RPMI8226 (cell line): ENCODE measurements at places on chromosomes 6 and 20.

- peak; percentile 26 for DNase-seq
Measured at GRCh38 chr20:14232650-14233049, 104.8 kb downstream of the FLRT3 start.

DNA sequence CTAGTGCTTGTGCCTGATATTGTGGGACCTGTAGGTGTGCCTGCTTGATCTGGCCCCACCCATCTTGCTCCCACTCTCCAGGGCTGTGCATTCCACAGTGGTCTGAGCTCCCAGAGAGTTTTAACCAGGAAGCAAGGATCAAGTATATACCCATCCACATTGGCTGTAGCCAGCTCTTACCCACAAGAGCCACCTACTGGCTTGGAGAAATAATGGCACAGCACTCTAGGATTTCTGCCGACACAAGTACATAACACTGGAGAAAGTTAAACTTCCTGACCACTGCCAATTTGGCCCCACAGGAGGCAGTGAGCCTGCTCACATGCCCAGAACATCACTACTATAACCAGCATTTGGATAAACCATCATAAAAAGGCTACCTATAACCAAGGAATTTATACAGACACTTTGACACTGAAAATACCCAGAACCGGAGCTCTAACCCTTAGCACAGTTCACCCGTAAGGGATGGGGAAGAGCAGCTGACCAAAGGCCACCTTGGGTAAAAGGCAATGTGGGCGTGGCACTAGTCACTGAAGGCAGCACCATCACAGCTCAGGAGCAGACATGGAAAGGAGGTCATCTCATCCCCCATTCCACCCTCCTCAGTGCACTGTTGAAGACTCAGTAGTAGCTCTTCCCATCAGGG, 440.4 kb downstream of the BTBD3 start:
- peak; percentile 11 for DNase-seq

GRCh38 chr6:43953794-43954310, 173.4 kb downstream of the MRPL14 start:
- DNase-seq = no peak

GRCh38 chr6:143934867-143935266, 70.6 kb downstream of the ZC2HC1B start:
- no peak for DNase-seq

DNA sequence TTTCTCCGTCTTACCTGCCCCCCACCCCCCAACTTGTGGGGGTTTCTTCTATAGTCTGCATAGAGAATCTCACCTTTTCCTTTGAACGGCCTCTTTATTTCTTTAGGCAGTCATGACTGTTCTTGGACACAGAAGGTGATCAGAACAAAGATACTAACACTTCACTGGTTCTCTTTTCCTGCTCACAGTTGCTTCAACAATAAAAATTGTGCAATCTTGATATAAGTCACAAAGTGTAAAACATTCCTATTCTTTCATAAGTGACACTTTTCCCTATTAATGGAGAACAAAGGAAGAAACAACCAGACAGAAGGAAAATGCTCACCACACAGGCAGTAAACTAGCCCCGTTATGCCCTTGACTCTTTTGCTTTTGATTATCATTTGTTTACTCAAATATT, 238.4 kb upstream of the QKI start:
- no peak for DNase-seq

- no peak for DNase-seq
Measured at GRCh38 chr6:9848094-9848493, 566.8 kb downstream of the TFAP2A start.

DNA sequence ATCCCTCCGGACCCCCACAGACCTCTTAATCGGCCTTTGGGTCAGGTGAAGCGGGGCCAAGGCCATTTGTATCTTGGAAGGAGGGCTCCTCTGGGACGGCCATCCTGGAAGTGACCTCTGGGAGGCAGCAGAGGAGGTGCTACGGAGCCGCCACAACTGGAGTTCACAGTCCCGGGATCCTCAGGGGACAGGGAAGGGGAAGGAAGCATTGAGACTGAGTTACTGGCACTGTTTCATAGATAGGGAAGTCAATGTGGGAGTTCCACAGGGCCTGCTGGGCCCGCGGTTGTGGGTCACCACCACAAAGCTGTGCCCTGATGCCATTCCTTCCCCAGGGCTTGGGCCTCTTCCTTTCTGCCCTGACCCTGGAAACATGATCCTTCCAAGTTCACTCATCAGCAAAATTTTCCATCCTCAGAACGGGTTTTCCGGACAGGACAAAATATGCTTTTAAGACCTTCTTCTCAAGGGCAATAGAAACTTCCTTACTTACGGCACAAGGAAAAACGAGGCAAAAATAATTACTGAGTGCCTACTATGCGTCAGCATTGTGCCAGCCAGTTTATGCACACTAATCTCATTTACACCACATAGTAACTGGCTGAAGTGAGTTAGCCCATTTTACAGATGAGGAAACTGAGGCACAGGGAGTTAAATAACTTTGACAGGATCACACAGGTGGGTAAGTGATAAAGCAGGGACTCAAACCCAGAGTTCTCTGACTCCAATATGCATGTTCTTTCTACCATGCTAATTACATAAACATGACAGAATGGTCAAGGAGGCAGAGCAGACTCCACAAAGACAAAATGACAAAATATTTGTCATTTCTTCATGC, 143.8 kb downstream of the UNC5CL start:
- DNase-seq = no peak

GRCh38 chr20:23222531-23223200, 127.9 kb upstream of the NXT1 start:
- no peak for DNase-seq

DNA sequence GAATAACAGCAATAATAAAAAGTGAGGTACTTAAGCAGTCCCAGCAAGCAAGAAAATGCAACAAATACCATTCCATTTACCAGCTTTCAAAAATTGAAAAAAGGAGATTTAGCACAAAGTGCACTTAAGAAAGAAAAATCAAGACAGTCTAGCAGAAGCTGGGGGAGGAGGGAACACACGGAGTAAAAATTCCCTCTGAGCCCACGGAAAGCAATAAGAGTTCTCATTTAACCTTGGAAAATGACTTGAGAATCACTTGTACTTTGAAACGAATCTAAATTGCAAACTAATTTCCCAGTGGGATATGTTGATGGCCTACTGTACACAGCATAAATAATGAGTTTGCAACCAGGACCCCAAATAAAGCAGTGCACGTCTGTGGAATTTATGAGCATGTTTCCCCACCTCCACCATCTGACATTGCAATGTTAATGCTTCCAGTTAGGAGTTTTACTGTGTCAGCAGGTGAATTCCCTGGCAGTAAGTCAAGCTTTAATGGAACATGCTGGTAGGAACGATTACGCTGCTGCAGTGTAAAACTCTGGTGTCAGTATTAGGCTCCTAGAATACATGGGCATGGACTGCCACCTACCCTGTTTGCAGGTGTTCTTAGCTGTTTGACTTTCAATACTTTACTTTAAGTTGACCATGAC, 386.8 kb downstream of the HDGFL1 start:
- peak; percentile 62 for DNase-seq

GRCh38 chr6:35724059-35724458, 12.8 kb upstream of the ARMC12 start:
- DNase-seq = no peak

- peak; percentile 35 for DNase-seq
Measured at GRCh38 chr6:134009876-134010275, 42.5 kb downstream of the SLC2A12 start.

DNA sequence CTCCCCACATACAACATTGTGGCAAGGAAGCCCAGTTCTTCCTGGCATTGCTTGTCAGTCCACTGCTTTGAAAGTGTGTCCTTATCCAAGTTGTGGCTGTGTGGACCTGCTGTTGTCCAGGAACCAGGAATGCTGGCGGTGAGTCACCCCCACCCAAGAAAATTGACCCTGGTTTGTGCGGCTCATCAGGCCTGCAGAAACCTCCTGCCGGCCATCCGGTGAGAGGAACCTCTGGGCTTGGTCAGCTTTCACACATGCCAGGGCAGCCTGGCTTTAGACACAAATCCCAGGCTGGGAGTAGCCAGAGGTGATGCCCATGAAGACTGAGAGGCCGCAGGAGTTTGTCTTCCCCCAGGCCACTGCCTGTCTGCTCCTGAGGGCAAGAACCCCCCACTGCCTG, 223.6 kb downstream of the TTLL2 start:
- DNase-seq = no peak

DNA sequence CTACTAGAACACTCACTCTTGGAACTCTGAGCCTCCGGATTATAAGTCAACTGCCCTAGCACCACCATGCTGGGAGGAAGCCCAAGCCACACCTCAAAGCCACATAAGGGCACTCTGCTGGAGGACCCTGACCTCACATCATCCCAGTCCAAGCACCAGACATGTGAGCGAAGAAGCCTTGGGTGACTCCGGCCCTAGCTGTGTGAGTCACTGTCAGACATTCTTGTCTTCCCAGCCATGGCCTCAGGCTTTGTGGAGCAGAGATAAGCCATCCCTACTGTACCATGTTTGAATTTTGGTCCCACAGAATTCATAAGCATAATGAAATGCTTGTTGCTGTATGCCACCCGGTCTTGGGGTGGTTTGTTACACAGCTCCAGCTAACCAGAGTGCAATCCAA, 247.7 kb downstream of the SOD2 start:
- no peak for DNase-seq

DNA sequence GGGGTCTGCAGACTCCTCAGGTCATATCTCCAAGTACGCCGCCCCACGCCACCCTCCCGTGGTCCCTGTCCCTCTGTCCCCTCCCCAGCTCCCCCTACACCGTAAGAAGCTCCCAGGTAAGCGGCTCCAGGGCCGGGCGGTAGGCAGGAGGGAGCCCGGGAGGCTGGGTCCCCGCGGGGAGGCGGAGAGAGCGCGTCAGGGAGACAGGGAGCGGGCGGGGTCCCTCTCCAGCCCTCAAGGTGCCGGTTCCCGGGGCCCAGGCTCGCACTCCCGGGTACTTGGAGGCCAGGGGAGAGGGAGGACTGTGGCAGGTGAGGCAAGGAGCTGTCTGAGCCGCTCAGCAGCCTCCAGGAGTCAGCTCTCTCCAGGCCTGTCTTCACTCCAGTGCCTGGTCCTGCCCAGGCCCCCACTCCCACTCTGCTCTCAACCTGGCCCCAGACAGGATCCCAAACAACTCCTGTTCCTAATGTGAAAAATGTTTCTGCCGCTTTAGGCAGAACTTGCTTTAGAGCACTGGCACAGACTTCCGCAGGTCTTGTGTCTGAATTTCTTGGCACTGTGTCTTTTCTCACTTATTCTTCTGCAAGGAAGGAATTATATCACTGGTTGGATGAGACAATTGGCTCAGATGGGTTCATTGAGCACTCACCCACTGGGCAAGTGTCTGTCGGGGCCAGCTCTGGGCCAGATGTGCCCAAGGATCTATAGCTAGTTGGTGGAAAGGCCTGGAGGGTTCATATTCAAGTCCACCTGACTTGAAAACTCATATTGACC, 36.6 kb downstream of the HLA-G start:
- peak; percentile 51 for DNase-seq

DNA sequence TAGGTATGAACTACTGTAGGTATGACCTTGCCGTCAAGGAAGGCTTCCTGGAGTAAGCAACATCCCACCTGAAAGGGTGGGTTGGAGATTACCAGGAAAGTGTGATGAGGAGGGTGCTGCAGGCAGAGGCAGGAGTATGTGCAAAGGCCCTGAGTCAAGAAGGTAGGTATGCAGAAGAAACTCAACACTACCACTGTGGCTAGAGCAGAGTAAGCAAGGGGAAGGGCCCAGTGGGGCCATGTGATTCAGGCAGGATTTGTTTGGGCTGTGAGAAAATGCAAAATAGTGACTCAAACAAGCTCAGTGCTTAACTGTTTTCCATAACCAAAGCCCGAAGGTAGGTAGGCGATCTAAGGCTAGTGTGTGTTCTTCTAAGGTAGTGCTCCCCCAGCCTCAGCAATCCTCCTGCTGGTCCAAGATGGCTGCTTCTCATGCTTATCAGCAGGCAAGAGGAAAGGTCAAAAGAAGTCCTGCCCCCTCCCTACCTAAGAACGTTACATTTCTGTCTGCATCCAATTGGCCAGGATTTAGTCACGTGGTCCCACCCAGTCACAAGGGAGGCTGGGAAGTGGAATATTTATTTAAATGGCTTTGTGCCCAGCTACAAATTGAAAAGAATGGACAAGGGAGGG, 36.2 kb upstream of the HMGA1 start:
- DNase-seq = no peak

GRCh38 chr6:17536586-17536985, 63.5 kb upstream of the FAM8A1 start:
- no peak for DNase-seq

DNA sequence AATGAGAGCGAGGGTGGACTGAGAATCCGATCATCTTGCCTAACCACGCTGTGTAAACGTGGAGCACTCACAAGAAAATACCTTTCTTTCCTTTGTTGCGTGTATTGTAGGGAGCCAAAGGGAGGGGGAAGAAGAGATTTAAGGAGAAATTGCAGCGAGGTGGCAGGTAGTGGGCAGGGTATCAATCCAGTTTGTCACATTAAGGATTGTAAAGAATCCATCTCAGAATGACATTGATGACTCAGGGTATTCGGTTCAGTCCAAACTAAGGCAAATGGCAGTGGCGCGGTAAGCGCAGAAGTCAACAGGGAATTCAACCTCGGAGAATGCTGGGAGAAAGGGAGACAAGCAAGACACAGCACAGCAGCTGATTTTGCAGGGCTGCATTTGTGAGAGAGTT, 146.2 kb downstream of the ID4 start:
- no peak for DNase-seq

DNA sequence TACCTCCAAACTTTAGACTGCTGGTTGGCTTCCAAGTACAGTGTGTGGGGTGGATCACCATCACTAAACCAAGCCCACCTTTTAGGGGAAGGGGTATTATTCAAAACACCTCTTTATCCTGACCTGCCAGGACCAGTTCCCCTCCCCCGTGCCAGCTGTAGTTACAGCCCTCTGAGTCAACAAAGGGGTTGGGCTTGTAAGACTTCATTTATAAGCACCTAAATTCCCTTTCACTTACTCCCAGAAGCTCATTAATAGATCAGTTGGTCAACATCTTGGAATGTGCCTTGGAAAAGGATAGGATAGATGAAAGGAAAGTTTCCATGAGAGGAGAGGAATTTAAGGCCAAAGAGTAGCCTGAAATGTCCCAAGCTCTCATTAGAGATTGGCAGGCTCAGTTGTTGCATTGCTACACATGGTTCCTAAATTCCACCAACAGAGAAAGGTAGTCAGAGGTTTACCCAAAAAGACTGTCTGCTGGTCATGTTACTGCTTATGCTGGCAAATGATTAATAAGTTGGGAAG, 59.2 kb downstream of the TNFAIP3 start:
- no peak for DNase-seq

DNA sequence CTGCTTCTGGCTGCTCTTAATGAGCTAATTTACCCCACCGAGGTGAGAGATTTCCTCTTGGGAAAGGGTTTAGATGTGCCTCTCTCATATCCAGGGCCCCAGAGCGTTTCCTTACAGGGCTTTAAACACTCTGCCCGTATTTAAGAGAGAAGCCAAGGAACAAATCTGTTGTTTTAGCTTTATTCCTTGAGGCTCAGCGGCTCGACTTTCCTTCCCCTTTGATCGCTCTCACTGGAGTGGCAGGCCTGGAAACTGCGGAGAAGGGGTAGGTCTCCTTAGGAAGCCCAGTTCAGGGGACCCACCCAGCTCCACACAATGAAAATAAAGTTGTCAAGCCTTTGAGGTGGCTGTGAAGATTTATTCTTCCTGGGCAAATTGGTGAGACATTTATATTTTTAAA, 132.0 kb upstream of the JAG1 start:
- no peak for DNase-seq
